ENCODE measurements at places on chromosomes 7 and 10.
A peak's percentile ranks its signal among the peaks of the same experiment; 100 is the strongest.

DNA sequence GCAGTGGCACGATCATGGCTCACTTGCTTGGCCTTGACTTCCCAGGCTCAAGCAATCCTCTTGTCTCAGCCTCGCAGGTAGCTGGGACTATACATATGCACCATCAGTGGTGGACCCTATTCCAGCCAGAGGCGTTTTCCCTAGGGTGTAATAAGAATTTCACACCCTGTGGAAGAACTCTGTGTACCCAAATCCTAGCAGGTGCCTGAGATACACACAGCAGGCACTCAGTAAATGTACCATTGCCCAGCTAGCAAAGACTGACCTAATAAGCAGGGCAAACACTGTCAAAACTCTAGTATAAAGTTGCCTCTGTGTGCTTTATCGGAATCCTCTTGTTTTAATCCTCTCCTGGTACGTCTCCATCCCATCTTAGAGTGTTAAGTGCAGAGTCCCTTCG lies 33.7 kb upstream of the BHLHA15 start:
- no peak for DNase-seq

DNA sequence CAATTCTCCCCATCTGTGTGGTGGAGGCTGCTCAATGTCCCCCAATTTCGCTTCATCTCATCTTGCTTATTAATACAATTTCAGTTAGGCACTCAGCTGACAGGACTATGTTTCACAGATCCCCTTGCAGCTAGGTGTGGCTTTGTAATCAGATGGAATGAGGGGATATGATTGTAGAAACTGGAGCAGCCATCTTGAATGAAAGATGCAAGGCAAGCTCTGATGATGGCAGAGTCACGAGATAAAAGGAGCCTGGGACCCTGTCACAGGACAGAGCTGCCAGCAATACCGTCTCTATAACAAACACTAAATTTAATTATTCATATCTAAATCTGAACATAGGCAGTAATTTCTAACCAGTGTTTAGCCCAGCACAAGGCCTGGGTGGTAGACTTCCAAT lies 991 bp upstream of the DLD start:
- no peak for DNase-seq

DNA sequence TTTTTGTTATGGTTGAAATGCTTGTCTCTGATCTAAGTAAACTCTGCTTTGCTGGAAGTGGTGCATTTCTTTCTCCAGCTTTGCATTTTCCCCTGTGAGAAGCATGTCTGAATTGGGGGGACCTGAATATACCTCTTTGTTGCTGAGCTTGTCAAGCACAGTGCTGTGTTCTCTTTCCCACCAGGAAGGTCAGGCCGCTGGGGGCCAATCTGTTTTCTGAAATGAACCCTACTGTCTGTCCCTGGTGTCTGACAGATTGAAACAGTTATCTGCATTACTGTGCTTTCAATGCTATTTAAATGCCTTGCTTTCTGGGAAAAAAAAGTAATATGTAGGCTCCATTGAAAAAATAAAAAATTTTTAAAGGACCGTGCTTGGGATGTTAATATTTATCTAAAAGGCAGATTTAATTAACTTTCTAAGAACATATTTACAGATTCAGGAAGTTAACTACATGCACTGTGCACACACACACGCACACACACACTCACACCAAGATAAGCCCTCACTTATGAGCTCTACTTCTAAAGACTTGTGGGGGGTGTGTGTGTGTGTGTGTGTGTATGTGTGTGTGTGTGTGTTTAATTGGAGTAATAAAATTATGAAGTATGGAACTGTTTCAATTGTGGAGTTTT lies 127.0 kb upstream of the FZD1 start:
- DNase-seq = no peak

- no peak for DNase-seq
Measured at GRCh38 chr7:8325067-8325466, 63.1 kb upstream of the ICA1 start.

DNA sequence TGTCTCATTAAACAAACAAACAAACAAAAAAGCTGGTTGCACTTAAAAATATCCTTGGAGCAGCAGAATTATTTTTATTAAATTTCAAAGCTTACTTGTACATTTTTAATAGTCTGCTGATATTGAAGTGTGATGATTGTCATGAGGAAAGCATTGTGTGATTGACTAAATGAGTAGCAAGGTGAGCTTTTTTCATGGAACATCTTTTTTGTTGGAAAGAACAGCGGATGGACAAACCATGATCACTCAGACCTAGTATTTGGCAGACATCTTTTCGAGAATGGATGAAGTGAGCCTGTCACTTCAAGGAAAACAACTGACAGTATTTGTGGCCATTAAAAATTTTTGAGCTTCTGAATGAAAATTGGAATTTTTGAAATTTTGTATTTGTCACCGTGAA lies 5.7 kb upstream of the CALML3 start:
- no peak for DNase-seq

DNA sequence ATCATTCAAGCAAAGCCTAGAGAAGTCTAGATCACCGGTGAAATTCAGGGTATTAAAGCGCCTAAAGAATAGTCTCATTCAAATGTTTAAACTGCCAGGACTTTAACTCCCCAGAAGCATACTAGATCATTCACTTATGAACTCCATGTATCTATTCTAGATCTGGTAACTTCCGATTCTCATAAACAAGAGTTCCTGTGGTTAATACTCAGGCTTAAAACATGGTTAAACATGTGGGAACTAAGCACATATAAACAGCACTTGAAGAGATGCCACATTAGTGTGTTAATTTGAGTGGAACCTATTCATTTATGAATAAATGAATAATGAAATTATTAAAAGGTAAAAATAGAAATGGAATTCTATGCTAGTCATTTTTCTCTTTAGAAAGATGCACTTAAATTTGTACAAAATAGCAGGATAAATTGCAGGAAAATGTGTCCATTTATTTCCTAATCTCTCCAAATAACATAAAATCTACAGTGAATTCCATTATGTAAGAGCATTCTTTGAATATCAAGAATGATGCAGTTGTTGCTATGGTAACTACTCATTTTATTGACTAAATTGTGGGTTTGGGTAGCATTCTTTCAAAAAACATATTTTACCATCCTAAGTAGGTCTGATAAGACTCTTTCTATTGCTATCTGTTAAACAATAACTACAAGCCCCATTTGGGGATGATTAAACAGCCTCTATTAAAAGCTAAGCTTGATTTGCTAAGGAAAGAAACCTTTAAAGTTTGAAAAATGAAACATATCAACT lies 147.6 kb upstream of the TMEM168 start:
- no peak for DNase-seq

DNA sequence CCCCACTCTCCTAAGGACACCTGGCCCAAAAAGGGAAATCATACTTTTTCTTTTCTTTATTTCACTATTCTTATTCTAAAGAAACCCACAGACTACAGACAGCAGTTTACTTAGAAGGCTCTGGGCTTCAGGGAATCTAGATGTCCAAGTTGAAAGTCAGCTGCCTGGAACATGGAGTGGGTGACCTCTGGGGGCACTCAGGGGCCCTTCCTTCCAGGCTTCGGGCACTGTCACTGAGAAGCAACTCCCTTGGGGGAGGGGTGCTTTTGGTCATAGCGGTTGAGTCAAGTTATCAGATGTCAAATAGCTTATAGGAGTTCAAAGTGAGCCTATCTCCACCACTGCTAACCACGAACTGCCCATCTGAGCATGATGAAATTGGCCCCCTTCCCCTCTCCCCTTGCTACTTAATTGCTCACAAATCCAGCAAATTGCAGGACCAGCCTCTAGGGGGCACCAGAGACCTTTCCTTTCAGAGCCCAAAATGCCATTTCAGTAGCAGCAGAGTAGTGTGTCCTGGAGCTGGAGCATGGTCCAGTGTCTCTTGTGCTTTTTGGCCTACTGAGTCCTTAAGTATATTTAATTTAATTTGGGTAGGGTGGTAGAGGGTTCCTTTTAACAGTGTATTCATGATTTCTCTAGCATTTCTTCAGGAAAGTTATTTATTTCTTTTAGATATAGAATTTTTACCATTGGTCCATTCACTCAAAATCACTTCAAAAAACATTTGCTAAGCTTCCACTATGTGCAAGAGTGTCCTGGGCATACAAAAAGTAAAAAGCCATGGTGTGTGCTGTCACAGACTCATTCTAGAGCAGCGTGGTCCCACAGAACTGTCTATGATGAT lies 463.8 kb downstream of the KCNMA1 start:
- peak; percentile 59 for DNase-seq

GRCh38 chr10:30775779-30776591 lies 146.4 kb upstream of the LYZL2 start:
- DNase-seq = no peak

DNA sequence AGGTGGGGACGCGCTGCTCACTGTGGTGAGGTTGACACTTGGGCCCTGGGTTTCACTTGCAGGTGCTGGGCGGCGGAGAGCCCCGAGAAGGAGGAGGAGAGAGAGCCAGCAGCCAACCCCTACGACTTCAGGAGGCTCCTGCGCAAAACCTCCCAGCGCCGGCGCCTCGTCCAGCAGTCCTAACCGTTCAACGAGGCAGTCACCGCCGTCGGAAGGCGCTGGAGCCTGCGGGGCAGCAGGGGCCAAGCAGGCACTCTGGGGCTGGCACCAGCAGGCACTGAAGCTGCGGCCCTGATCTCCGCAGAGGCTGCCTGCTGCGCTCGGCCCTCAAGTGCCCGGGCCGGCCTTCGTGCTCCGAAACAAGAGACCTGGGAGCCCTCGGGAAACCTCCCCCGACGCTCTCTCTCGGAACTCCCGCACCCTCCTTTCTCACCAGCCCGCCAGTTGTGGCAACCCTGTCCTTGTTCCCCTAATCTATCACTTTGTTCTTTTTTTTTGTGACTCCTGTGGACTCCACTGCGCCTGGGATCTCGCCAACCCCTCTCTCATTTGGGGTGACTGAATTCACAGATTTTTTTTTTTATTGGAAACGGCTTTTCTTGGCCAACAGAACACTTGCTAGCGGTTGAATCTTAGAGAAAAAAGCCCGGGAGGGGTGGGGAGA lies 4.7 kb upstream of the GAD2 start:
- DNase-seq = no peak

GRCh38 chr7:27051451-27051850 lies 44.3 kb downstream of the HOXA1 start:
- DNase-seq = no peak

DNA sequence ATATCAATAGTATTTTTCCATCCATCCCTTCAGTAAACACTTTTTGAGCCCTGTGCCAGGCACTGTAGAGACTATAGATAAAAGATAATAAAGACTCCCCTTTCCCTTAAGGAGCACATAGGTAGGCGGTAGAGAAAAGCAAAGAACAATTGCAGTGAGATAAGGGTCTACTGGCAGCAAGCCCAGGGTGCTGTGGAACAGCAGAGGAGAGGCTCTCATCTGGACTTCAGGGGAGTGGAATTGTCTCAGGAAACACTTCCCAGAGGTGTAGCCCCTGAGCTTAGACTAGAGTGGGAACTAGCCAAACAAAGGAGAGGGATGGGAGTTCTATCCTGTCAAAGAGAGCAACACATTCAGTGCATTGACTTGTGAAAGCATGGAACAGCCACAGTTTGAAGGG lies 102.0 kb downstream of the NRF1 start:
- no peak for DNase-seq

DNA sequence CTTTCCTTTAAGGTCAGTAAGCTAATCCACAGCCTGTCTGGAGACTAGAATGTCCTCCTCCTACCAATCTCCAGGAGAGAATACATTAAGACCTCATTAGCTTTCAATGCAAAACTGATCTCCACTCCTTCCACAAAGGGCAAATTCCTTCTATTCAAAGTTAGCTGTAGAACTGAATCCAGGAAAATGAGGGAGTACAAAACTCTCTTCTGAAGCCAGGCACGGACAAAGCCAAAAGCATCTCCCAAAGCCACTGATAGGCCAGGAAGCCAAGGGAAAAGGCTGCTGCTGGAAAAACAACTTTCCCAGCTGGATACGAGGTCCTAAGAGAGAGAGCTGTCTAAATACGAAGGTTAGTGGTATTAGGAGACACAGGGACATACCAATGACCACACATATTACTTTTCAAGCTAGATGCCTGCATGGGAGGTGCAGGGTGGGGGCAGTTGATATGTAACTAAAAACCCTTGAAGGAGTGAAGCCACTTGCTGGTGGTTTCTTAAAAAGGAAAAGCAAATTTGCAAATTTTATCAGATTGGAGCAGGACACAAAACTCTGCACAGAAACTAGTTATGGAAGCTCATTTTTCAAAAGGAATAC lies 43.6 kb downstream of the MKX start:
- no peak for DNase-seq

DNA sequence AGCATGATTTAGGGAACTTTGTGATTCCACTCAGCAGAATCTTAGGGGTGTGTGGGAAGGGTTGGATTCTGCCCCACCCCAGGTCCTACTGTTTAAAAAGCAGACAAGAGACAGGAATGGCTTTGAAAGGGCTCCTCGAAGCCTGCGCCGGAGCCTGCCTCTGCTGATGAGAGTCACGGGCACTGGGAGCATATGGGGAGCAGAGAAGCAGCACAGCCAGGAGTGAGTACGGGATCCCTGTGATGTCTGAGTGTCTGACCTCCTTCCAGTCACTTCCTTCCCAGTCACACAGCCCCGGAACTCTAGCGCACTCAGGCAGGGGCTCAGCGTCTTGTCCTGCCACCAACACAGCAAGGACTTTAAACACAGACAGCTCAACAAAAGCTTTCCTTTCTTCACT lies 514.9 kb upstream of the DPP6 start:
- DNase-seq = no peak

GRCh38 chr10:91785830-91786229 lies 12.4 kb upstream of the TNKS2 start:
- DNase-seq = no peak
